ENCODE measurements at places on chromosomes 5 and 9.
A peak's percentile ranks its signal among the peaks of the same experiment; 100 is the strongest.

DNA sequence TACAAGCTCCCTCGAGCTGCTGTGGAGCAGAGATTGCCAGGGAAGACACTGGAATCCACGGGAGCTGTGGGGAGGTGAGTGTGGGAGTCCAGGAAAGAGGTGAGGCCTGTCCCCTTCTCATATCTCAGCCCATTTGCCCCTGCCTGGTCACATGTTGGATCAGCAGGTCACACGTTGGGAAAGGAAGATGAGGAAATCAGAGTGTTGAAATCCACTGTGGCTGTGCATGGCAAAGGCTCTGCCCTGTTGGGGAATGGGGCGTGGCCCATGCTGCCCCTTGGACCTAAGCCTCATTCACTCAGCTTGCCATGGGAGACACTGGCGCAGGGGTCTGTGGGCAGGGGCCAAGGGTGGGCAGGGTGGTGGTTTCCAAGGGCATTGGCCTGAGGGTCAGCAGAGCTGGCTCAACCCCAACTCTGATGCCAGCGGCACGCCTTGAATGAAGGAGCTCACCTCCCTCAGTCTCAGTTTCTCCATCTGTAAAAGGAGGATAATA lies 85.4 kb upstream of the CPEB4 start:
- DNase-seq = no peak

DNA sequence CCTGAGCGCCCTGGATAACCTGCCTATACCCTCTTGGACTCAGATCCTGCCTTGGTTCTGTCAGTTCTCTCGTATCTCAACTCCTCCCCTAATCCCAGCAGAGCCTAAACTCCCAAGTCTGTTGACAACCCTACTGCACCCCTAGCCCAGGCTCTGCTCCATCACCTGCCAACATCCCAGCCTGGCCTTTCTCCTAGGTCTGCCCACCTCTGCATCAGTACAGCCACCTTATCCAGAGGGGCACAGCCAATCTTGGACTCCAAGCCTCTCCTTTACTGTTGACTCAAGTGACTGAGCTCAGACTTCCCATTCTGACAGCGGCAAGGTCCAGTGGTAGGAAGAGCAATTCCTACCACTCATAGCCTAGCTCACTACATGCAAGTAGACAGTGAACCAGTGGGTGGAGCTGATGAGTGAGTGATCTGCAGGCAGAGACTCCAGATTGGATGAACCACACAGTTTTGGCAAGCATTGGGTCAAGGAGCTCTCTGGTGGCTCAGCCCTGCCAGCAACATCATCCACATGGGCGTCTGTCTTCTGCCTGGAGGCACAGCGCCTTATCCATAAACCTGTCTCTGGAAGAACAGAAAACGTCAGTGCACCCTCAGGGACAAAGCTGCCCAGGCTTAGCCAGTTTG lies 26.5 kb downstream of the TRMO start:
- peak; percentile 17 for DNase-seq

GRCh38 chr5:122114501-122114900 lies 14.8 kb upstream of the ZNF474 start:
- DNase-seq = no peak

GRCh38 chr9:93097511-93098201 lies 1.6 kb downstream of the CARD19 start:
- DNase-seq = no peak

GRCh38 chr5:78005021-78005785 lies 229.1 kb upstream of the TBCA start:
- DNase-seq = no peak

DNA sequence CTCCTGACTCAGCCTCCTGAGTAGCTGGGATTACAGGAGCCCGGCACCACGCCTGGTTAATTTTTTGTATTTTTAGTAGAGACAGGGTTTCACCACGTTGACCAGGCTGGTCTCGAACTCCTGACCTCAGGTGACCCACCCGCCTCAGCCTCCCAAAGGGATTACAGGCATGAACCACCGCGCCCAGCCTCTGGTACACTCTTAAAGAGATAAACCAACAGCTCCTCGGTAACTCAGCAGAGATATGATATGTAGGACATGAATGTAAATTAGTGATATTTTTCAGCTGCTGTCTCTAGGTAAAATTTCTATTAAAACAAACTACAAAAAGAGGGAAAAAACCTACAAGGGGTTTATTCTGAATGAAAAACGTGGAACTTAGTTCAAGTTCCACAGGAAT lies 42.8 kb upstream of the HK3 start:
- DNase-seq = peak; percentile 38

GRCh38 chr5:157339409-157339808 lies 73.5 kb downstream of the CYFIP2 start:
- DNase-seq = no peak

GRCh38 chr5:38648703-38649291 lies 92.4 kb upstream of the LIFR start:
- no peak for DNase-seq

- DNase-seq = no peak
Observed at GRCh38 chr9:94913550-94913949, 187.1 kb downstream of the AOPEP start.

DNA sequence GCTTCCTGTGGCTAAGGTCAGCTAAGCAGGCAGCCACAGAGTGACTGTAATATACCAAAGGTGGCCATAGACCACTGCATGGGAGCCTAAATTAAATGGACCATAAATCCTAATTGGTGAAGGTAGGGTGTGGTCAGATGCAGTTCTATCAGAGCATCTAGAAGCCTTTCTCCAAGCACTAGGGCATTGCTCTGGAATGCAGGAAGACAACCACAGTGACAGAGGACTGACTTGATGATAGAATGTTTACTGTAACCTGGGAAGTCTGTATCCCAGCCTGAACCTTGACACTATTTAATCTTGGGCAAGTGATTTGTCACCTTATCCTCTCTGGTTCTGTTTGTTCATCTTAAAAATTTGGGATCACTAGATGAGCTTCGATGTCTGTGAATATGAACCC lies 2.3 kb downstream of the FBXO38 start:
- DNase-seq = peak; percentile 48

DNA sequence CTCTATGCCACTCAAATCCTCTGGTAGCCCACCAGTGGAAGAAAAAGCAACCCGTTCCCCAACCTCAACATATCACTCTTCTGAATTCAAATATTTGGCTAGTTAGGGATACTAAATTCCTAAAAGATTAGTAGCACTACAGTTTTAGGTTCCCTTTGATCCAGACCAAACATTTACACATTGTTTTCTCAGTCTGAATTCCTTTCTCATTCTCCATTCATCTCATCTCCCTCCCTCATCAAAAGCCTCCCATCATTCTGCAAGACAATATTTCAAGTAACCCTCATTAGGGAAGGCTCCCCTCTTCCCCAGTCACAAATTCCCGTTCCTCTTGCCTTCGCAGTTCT lies 26.3 kb downstream of the ADAM19 start:
- peak; percentile 30 for DNase-seq

- DNase-seq = no peak
Observed at GRCh38 chr9:71780953-71781352, 12.6 kb upstream of the CEMIP2 start.

GRCh38 chr9:109267555-109267954 lies 53.3 kb downstream of the EPB41L4B start:
- DNase-seq = no peak

GRCh38 chr5:126443374-126443851 lies 20.2 kb downstream of the GRAMD2B start:
- DNase-seq = no peak

DNA sequence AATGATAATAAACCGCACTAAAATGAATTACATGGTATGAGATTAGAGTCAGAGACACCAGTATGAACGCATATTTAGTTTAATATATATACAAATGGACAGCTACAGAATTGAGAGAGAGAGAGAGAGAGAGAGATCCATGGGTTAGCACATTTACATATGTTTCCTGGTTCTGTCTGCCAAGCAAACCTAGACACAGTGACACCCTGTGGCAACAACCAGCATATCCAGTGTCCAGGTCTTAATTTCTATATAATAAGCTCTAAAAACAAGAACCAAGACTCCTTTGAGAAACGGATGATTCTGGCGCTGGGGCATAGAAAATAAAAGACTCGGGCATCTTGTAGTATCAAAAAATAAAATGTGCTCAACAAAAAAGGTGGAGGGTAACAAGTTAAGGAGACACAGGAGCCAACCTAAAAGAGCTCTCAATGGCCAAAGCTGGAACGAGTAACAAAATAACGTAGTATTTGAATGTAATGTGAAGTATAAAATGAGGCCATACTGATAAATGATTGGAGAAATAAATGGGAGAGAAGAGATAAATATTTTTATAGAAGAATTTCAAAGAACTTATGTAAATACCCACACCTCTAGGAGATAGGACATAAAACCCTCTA lies 84.5 kb downstream of the RFX3 start:
- peak; percentile 19 for DNase-seq

GRCh38 chr5:175696139-175696854 lies 38.4 kb downstream of the HRH2 start:
- peak; percentile 40 for DNase-seq

GRCh38 chr5:115702025-115702424 lies 76.2 kb upstream of the TMED7 start:
- no peak for DNase-seq

- no peak for DNase-seq
Observed at GRCh38 chr5:34742061-34742460, 85.9 kb downstream of the RAI14 start.

DNA sequence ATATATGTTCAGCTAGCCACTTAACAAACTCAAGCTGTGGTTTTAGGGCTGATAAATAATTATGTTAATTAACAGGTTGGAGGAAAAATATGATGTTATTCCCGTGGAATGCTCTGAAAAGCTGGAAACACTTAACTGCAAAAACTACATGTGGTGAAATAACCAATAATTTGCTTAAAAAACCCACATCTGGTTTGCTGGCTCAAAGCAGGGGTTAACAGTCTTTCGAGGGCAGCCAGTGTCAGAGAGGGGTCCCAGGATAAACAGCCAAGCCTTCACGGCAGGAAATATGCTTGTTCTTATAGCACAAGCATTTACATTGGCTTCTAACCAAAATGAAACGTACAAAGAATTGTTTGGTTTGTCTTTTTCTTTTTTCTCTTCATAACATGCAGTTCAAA lies 254.0 kb upstream of the GAS1 start:
- no peak for DNase-seq

DNA sequence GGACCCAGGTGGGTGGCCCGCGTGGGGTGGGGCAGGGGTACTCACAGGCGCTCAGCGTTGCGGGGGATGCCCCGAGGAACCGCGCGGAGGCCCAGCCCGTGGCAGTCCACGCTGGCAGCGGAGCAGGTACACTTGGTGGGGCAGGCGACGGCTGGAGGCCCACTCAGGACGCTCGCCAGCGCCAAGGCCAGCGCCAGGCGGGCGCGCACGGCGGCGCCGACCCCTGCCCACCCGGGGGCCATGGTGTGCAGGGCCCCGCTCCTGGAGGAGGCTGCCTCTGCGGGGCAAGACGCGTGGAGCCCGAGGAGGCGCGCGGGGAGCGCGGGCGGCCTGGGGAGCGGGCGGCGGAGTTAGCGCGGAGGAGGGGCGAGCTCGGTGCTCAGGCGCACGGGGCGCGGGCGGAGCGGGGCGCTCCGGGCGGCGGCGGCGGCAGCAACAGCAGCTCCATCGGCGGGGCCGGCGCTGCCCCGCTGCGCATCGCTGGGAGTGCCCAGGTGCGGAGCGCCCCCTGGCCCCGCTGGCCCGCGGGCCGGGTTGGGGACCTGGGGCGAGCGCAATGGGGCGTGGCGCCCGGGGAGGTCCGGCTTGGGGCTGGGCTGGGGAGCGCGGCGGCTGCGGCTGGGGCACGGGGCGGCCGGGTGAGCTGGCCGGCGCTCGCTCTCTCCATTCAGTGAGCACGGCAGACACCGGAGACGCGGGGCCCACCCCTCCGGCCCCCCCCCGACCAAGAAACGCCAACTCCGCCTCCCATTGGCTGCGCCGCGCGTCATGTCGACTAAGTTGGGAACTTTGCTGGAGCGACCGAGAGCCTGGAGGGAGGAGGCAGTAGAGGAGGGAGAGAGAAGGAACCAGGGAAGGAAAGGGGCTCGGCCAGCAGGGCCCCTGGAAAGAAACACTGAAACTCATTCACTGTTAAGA lies at the start of gene SLIT3:
TSS of gene SLIT3 (minus strand) at position 672 of the 918 bp plus-strand sequence. CDS start at position 242, 430 bp downstream.
- DNase-seq = no peak

DNA sequence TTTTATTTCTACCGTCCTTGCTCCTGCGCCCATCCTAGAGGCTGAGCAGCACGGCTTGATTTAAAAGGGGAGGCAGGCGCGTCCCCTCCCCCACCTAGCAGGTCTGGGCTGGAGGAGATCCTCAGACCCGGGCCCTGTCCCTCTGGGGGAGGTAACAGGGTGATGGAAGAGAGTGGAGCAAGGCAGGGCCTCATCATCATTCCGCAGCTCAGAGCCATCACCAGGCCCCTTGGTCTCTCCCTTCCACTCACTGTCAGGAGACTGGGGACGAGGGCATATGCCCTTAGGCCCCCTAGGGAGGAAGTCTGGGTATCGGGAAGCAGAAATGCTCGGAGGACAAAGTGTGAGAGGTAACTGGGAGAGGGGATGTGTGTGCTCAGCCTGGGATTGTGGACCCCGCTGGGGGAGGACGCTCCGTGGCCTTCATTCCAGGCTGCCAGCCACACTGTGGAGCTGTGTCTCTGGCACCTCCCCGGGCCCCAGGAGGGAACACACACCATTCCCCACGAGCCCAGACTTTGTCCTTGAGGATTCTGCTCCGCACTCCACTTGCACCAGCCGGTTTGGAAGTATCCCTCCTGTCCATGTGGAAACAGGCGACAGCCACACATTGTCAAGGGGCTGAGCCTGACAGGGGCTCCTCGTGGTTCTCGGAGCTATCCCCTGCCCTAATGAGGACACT lies 761 bp downstream of the REEP2 start:
- no peak for DNase-seq

- no peak for DNase-seq
Observed at GRCh38 chr9:6441269-6441668, 28.3 kb downstream of the UHRF2 start.

DNA sequence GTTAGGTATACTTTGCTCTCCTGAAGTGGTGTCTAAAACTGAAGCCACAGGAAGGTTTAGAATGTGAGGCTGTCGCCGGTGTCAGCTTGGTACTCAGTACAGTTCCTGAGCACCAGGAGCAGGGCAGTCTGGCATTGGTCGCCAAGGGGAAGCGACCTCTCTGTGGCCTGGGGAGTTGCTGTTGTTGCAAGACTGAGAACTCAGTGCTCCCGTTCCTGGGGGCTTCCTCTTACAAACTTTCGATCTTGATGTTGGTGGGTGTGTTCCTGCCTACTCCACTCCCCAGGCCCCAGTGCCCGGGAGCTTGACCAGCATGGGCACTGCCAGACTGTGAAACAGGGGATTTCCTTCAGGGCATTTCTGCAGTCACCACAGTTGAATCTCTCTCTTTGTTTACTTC lies 52.4 kb upstream of the PPARGC1B start:
- no peak for DNase-seq

Data from RCC 7860 (cell line).